ENCODE measurements at places on chromosomes 12 and 14.
A peak's percentile ranks its signal among the peaks of the same experiment; 100 is the strongest.

GRCh38 chr14:56310643-56311042 lies 192.4 kb downstream of the PELI2 start:
- peak; percentile 30 for DNase-seq

DNA sequence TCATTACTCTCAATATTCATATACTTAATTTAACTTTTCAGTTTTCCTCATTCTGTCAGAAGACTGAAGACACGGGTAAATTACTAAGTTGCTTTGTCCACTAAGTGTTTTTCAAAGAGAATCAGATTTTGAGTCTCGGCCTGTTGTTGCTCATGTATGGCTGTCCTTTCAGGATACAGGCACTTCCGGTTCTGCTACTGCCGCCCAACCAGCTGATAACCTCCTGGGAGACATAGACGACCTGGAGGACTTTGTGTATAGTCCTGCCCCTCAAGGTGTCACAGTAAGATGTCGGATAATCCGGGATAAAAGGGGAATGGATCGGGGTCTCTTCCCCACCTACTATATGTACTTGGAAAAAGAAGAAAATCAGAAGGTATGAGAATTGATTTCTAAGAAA lies 28.3 kb upstream of the TEAD4 start:
- no peak for DNase-seq

GRCh38 chr14:94239406-94239805 lies 53.7 kb downstream of the SERPINA10 start:
- DNase-seq = no peak

DNA sequence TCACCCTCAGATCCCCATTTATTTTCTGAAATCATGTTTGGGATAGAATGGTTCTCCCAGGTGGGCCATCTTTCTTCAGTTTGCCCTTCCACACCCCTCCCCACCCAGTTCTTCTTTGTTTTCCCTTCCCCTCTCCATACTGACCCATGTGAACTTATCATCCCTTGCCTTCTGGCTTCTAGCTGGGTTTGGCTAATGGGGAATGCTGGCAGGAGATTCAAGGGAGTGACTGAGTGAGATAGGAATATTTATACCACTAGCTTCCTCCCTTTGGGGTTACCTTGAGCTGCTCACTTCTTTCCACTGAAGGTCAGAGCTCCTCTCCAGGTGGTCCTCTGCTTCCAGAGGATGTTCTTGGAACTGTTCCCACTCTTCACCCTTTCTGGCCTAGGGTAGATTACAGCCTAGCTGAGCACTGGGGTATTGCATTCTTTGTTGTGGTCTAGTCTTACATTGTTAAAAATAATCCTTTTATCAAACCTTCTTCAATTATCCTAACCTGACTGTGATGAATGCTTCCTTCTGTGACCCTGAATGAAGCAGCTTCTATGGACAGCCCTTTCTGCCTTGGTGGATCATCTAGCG lies 88.3 kb upstream of the ATP2B1 start:
- DNase-seq = no peak

GRCh38 chr14:73245480-73246325 lies 8.4 kb downstream of the PAPLN start:
- DNase-seq = no peak

- DNase-seq = no peak
Measured at GRCh38 chr14:36346052-36346451, 25.6 kb upstream of the MBIP start.

DNA sequence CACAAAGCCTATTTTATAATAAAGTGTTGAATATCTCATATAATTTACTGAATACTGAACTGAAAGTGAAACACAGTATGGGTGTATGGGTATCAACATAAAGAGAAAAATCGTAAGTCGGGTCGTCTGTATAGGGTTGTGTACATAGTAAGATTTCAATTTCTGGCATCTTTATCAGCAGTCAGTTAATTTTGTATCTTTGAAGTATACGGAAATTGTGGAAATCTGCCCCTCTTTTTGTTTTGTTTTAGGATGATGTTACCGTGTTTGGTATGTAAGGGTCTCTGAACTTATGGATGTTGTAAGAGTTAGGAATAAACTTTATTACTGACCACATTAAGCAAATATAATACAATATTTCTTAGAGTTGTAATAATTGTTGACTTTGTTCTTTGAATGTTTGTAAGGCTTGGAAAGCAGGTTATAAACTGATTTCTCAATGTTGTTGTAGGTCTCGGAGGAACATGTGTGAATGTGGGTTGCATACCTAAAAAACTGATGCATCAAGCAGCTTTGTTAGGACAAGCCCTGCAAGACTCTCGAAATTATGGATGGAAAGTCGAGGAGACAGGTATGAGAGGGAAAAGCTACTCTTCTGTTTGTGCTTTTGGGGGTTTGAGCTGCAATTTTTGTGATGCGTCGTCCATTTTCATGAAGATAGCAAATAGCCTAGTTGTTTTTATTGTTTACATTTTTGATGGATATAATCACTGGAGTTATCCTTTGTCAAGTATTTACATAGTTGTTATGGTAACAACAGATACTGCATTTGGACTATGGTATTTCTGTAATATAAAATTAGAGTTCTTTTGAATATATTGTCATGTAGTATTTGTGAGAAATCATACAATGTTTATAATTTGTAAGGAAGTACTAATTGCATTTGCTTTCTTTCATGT lies 12.0 kb downstream of the EID3 start:
- DNase-seq = no peak

DNA sequence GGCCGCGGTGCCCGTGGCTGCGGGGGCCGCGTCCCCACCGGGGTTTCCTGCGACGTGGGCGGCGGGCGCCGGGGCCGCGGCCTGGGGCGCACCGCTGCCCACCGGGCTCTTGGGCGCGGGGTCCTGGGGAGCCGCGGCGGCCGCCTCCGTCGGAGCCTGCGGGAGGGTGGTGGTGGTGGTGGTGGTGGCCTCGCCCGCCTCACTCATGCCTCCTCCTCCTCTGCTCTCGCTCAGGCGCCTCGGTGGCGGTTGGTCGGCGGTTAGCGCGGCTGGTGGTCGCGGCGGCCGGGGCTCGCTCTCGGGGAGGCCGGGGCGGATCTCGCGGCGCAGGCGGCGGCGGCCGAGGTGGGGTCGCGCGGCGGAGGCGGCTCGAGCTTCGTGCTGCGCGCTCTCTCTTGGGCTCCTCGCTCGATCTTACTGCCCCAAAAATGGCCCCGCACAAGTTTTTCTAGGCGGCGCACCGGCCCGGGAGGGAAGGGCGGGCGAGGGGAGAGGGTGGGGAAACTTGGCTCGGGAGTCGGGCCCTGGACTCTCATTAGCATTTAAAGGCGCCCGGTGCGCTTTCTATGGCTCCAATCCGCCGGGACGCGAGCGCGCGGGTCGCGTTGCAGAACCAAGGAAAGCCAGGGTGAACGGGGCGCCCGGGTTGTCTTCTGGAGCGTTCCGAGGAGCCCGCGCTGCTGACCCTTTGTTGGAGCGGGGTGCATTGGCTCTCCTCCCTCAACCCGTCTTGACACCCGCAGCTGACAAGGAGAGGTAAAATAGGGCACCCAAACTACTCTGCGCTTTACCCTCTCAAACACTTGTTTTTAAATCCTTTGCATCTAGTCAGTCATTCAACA lies at the start of gene YBX3:
Gene YBX3 (minus strand): TSS at position 419 of the 842 bp plus-strand sequence. CDS start 212 bp downstream, at position 207.
- no peak for DNase-seq

- no peak for DNase-seq
Measured at GRCh38 chr12:68580911-68581310, 29.8 kb upstream of the RAP1B start.

GRCh38 chr14:53310412-53310811 lies 157.3 kb upstream of the DDHD1 start:
- DNase-seq = no peak

GRCh38 chr12:68271346-68271745 lies 17.9 kb upstream of the IL22 start:
- DNase-seq = no peak

DNA sequence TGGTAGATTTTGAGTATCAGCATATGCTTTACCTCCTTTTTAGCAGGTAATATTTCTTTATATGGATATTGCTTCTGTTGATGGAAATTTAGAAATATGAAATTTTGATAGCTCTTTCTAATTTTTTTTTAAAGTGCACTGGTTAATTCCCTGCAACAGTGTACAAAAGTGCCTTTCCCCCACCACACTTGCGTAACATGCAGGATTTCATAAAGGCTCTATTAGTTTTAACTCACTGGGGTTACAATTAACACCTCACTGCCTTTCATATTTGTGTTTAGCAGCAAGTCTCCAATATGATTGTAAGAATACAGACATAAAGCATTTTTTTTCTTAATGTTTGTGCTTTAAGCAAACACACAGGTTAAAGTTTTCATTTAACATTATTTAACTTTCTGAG lies 25.6 kb downstream of the MNAT1 start:
- no peak for DNase-seq

GRCh38 chr12:26052652-26053051 lies 72.2 kb downstream of the BHLHE41 start:
- no peak for DNase-seq

DNA sequence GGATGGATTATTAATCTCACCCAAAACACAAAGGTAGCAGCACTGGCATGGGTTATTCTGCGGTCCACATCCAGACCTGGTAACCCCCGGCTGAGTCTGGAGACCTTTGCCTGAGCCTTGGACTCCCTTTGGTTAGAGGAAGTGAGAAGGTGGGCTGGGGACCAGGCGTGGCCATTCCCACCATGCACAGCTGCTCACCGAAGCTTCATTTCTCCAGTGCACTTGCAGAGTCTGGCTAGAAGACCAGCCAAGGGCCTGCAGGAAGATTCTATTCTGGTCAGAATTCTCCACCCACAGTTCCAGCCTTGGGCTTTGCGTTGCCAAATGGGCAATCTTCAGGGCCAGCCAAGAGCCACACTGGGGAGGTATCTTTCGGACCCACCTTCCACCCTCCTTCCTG lies 73.0 kb downstream of the LGMN start:
- DNase-seq = no peak

- no peak for DNase-seq
Measured at GRCh38 chr12:120835657-120836056, 68.5 kb downstream of the SPPL3 start.

- DNase-seq = no peak
Measured at GRCh38 chr12:88571543-88571942, 8.7 kb downstream of the KITLG start.

- no peak for DNase-seq
Measured at GRCh38 chr14:63032641-63033040, 12.6 kb downstream of the KCNH5 start.

- no peak for DNase-seq
Measured at GRCh38 chr12:93322784-93323183, 54.9 kb upstream of the NUDT4 start.

- DNase-seq = no peak
Measured at GRCh38 chr12:51798501-51798900, 50.0 kb downstream of the FIGNL2 start.

- DNase-seq = no peak
Measured at GRCh38 chr12:184811-185575, 29.0 kb downstream of the SLC6A12 start.

DNA sequence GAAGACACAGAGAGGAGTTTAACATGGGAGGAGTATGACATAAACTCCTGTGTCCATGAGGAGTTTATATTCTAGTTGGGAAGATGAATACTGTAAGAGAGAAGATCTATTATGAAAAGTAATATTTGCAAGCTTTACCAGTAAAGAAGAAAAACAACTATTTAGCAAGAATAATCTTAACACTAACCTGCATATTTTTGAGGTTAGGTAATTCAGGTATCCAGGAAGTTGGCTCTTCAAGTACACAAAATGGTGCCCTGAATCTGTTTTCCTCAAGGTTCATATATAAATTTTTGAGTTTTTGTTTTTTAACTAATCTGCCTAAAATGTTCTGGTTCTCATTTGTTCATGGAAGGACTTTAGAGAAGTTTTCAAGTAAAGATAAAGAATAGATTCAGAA lies 33.9 kb upstream of the KCNMB4 start:
- no peak for DNase-seq

- no peak for DNase-seq
Measured at GRCh38 chr12:131140697-131141096, 187.0 kb downstream of the ADGRD1 start.

DNA sequence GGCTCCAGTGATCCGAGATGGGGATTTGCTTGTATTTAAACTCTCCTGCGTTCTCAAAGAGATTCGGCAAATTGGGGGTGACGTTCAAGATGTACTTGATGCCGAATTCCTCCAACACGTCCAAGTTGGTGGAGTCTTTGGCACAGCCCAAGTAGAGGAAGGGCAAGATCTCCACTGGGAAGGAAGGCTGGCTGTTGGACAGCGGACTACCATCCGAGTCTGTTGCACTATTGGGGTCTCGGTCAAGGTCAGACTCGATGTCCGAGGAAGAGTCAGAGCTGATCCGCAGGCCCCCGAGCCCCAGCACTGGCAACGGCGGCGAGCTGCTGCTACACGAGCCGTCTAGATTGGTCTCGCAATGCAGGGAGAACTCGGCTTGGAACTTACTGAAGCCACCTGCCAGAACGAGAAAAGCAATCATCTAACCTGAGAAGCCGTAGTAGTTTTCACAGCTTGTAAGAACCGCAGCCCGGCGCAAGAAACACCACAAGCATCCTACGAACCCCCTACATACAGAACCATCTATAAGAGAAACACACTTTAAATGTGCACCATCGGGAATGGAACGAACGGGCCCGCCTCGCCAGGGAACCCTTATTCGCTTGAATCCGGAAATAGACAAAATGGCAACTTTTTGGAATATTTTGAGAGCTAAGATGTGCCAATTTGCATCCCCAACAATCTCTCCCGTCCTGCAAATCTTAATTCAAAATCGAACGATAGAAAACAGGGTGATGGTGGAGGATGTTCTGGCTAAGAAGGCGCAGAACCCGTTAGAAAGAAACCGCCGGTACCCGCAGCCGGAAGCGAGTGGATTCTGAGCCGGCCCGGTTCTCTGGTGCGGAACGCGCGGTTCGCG lies 1.4 kb downstream of the DUSP6 start:
- DNase-seq = no peak

DNA sequence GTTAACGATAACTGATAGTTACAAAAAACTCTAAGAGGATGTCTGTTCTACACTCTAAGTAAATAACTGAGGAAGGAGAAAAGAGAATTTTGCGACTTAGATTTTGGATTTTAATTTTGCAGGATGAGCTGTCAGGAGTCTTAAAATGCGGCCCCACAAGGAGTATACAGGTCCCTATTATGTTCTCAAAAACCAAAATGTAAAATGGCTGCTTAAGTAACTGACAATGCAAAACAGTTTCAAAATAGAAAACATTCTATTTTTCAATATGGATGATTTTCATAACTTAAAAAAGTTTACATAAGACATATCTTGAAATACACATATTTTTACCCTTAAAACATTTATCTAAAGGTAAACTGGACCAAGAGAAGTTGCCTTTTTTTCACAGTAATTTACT lies 2.6 kb downstream of the CD69 start:
- DNase-seq = no peak
